ENCODE measurements at places on chromosomes 7 and 10.

DNA sequence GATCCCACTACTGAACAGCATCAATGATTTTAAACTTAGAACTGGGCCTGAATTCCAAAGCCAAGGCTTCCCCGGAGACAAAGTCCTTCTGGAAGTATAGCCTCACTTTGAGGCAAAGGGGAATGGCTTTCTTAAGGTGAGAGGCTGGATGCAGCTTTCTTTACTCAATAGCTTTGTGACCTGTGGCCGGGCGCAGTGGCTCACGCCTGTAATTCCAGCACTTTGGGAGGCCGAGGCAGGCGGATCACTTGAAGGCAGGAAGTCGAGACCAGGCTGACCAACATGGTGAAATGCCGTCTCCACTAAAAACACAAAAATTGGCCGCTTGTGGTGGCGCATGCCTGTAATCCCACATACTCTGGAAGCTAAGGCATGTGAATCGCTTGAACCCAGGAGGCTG lies 3.2 kb upstream of the FGFR2 start:
- no peak for DNase-seq

- DNase-seq, result no peak
Measured at GRCh38 chr10:128885573-128886555, 581.2 kb upstream of the MGMT start.

DNA sequence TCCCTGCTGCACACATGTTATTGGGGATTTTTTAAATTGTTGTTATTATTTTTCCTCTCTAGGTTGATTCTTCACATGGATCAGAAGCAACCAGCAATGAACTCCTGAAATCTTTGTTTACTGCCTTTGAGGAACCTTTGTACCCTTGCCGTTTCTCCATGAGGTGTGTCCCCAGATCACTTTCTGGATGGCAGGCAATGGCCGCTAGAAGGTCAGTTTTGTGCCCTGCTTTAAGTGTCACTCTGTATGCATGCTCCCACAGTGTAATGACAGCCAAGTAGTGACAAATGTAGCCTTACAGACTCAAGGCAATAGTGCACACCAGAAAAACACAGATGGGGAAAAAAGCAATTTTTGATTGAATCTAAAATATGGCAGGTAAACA lies 47.7 kb upstream of the NRP1 start:
- no peak for DNase-seq

DNA sequence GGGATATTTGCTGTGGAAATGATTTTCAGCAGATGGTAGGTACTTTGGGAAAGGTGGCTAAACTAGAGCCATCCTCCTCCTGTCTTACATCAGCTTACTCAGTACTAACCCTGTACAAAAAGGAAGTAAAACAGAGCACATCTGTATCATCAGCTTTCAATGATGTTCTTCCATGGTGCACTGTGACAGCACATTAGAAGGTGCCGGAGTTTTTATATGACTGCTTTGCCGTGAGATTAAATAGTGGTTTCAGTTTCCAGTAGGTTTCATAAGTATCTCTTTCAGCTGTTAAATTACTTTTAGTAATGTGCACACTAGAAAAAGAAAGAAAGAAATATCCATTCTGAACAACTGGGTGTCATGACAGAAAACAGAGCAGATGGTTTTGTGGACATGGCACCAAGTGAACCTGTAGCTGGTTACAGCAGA lies 86.5 kb downstream of the ARID5B start:
- DNase-seq, result peak; percentile 26

DNA sequence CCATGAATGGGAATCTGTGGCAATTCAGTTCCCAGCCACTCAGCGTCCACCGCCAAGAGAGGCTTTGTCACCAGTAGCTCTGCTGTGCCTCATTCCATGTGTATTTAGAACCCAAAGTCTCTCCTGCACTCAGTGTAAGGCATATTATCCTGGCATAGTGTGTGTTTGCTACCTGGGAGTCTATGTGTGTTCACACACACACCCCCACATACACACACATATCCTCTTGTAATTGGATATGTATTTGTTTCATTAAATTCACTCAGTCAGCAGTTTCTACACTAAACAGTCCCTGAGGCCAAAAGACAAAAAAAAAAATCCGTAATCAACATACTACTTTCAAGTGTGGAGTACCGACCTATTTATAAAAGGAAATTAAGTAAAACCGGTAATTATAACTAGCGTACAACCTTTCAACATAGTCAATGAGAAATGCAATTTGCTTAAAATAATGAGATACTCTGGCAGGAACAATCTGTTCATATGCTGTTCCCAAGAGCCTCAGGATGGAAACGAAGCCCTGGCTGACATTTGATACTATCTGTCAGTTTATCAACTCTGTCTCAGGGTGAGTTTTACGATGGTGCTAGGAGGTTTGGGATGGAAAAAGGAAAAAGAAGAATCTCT lies 425.8 kb upstream of the CELF2 start:
- DNase-seq, result no peak

DNA sequence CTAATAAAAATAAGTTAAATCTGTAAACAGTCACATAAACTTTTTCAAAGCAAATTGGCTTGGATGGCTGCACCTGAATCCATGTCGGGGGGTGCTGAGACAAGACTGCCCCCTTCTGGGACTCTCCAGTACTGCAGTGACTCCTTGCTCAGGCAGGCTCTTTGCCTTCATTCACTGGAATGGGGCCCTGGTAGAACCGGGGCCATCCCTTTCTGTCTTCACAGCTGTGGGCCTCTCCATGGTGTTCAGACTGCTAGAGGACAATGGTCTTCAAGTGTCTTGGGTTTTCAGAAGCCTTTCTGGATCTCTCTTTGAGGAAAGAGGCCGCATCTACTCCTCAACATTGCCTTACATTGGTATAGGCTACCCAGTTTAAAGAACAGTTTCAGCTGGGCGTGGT lies 16.1 kb upstream of the IMPDH1 start:
- DNase-seq, result peak; percentile 86

DNA sequence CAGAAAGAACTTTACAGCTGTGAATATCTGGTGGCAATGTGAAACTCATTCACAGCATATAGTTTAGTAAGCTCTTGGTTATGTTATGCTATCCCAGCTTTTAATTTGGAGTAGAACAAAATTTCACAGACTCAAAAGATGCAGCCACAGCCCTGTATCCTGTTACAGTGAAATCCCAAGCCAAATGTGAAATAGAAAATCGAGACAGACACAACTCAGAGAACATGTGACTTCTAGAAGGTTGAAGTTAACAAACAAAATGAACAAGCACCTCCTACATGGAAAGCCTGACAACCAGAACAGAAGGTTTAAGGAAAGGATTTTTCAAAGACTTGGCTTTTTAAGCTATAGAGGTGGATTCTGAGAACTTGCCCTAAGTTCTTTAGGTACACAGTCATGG lies 39.6 kb downstream of the JAZF1 start:
- no peak for DNase-seq

DNA sequence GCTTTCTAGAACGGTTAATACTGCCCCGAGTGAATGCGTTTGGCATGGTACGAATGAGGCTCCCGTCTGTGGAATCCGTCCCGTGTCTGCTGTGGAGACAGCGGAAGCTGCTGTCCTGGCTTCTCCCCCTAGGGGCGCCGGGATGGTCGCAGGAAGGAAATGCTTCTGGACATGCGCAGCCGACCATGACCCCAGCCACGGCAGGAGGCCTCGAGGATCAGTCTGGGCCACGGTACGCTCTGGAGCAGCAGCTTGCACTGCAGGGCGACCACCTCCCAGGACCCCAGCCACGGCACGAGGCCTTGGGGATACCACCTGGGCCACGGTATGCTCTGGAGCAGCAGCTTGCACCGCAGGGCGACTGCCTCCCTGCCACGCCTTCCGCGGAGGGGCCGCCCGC lies 107.9 kb downstream of the CYTH3 start:
- DNase-seq, result no peak

GRCh38 chr10:126133906-126134656 lies 237.7 kb downstream of the FANK1 start:
- no peak for DNase-seq

- DNase-seq, result no peak
Measured at GRCh38 chr7:30166155-30166840, 31.5 kb downstream of the MTURN start.

GRCh38 chr10:120538091-120538490 lies 81.1 kb downstream of the PLPP4 start:
- no peak for DNase-seq

GRCh38 chr10:68955832-68956532 lies at the start of gene DDX21:
Gene DDX21, plus strand, starts transcription at chr10:68956170. Its CDS starts 56 bp downstream, at chr10:68956226.
- DNase-seq, result peak; percentile 79

DNA sequence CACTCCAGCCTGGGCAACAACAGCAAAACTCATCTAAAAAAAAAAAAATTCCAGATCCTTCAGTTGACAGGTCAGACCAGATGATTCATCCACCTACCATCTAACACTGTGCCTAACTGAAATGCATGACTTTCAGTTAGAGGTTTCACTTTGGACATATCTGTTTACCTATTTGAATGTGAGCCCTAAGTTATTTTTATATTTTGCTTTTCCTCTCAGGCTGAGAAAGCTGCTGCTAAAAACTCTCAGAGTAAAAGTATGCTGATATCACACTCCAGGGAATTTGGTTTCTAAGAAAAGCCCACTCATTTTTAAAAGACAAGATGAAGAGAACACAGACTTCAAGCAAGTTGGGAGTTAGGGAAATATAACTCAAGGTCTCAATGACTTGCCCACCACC lies 126.0 kb downstream of the SGMS1 start:
- DNase-seq, result no peak

Measured in effector memory CD8-positive, alpha-beta T cell (primary cell).